ENCODE measurements at places on chromosomes 3 and 15. TPM values are rescaled to one million over a fixed set of nuclear protein-coding genes. Genes with fewer than 3 reads are reported as not detected.

- H3K4me1 ChIP-seq, result no peaks in the 10 kb centered on the region
- peaks cover 18% of the 10 kb centered on the region for H3K27me3 ChIP-seq
- no peak for DNase-seq
- no peaks in the 10 kb centered on the region for H3K36me3 ChIP-seq
Observed at GRCh38 chr15:51237816-51238215, 100.6 kb downstream of the CYP19A1 start.

- H3K27me3 ChIP-seq, result no peaks in the 10 kb centered on the region
- H3K4me3 ChIP-seq, result no peak overlapping the region
- no peak for DNase-seq
- H3K27ac ChIP-seq, result no peak overlapping the region
- peaks cover 43% of the 10 kb centered on the region for H3K4me1 ChIP-seq
- peaks cover 55% of the 10 kb centered on the region for H3K36me3 ChIP-seq
Observed at GRCh38 chr15:25407950-25408349, 30.9 kb downstream of the UBE3A start.

DNA sequence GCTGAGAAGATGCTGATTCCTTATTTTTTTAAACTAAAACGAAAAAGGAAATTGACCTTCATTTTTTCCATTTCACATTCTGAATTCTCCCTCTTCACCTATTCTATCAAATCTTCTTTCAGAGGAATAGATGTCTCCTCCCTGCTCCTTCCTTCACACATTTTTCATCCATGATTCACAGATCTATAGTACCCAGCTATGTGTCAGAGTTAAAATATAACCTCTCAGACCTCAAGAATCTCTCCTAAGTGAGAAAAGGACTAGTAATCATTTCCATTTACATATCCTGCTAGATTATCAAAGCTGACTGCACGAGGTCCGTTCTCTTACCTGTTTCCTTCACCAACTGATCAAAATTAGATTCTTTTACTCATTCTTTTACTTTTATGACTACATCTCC is 1297.6 kb upstream of the ALCAM start:
- H3K27ac ChIP-seq, result no peak overlapping the region
- no peaks in the 10 kb centered on the region for H3K27me3 ChIP-seq
- H3K4me3 ChIP-seq, result no peak overlapping the region
- no peak for DNase-seq

The UTS2B gene
- not detected for total RNA-seq

All from activated naive CD4-positive, alpha-beta T cell treated with anti-CD3 and anti-CD28 coated beads for 36 hours (primary cell).